ENCODE measurements at places on chromosomes 13 and 19.

- DNase-seq: no peak
Observed at GRCh38 chr19:33595783-33596182, 26.0 kb upstream of the CHST8 start.

GRCh38 chr13:51557438-51557837 lies 26.8 kb upstream of the WDFY2 start:
- DNase-seq: no peak

DNA sequence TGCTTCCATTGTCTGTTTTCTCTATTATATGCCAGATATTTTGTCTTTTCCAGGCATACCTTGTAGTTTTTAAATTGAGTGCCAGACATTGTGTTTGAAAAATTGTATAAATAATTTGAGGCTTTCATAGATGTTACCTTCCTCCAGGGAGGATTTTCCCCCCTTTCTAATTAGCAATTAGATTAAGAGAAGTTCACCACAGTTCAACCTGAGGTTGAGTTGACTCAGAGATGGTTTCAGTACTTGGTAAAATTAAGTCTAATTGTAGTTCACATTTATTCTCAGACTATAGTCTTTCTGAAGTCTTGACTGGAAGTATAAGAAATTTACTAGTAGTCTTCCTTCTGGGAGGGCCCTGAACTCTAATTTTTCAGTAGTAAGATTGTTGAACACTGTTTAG lies 104.1 kb upstream of the SCEL start:
- no peak for DNase-seq

GRCh38 chr19:35736913-35737886 lies 5.1 kb downstream of the IGFLR1 start:
- peak; percentile 62 for DNase-seq

DNA sequence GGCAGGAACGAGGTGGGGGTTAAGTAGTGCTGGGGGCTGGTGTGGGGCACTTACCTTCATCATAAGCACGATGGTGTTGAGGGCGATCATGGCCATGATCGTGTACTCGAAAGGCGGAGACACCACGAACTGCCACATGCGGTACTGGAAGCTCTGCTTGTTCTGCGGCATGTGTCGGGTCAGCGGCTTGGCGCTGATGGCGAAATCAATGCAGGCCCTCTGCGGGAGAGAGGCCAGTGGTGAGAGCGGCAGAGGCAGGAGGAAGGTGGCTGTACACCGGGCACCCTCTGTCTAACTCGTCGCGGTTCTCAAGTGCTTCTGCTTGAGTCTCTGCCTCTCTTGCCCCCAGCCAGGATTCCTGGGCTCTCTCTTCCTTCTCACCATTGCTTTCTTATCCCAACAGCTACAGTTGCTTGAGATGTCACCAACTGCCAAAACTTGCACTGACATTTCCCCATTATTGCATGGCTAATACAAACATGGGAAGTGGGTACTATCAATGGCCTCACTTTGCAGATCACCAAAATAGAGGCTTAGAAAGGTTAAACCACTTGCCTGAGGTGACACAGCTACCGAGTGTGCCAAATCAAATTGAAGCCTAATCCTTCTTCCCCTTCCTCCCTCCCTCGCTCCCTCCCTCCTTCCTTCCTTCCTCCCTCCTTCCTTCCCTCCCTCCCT lies 105.0 kb downstream of the IER2 start:
- no peak for DNase-seq

Measured in HT-29 (cell line).